ENCODE measurements at places on chromosomes 3 and 15.

- no peak for DNase-seq
Observed at GRCh38 chr3:13657660-13658435, 108.9 kb downstream of the FBLN2 start.

- no peak for DNase-seq
Observed at GRCh38 chr3:10816019-10816862, at the start of gene SLC6A11. Gene SLC6A11, plus strand, starts transcription at chr3:10816228. Its CDS starts 38 bp downstream, at chr3:10816266.

- DNase-seq, result no peak
Observed at GRCh38 chr3:44989636-44990373, 13.8 kb downstream of the EXOSC7 start.

DNA sequence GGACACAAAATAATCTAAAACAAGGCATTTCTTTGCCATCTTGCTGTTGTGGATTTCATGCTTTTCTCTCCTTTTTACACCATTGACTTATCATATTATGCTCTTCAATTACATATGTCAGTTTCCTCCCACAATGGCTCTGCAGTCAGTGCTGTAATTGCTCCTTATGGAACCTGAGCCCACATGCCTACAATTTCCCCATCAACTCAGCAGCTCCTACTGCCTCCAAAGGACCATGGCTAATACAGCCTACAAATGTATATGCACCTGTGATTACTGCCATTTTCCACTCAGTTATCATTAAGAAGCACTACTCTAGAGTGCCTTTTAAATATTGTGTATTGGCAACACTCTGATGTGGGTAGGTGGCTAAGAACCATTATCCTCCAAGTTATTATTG lies 30.8 kb downstream of the RTP4 start:
- DNase-seq, result no peak

DNA sequence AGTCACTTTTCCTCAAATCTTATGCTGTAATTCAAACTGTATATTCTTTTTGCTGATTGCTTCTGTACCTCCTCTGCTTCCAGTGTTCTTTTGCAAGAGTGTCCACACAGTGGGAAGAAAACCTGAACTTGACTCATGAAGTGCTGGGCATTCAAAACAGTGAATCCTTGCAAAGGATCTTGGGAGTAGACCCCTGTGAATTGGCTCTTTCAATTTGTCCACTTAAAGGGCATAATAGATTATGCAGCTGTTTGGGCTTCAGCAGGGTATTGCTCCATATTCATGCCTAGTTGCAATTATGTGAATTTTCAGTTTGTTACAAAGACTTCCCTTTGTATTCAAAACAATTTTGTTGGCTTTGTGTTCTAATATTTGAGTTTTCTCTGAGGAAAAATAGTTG lies 11.4 kb downstream of the ZFAND6 start:
- DNase-seq, result no peak

- DNase-seq, result no peak
Observed at GRCh38 chr15:39717134-39717533, 65.5 kb downstream of the FSIP1 start.
